Stimulated activated CD8-positive, alpha-beta memory T cell treated with anti-CD3 and anti-CD28 coated beads, Interleukin-15, amount 100 ng/mL, for 24 hours (primary cell): ENCODE measurements at places on chromosomes 7 and 10.

DNA sequence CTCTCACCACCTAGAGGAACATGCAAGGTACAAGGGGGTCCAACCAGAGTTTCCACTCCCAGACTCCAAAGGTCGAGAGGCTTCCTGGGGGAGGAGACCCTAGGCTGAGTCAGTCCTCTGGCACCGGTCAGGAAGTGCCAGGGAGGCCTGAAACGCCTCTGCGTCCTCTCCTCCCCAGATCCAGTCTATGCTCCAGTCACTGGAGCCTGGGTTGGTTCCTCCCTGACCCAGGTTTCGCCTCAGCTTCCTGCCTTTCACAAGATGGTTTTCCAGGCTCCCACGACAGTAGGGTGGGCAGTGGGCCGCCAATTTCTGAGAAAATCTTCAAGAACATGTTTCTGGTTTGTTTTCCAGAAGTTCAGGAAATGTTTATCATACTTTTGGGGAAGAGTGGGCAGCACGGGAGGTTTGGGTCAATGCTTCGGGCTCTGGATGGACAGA, 30.0 kb downstream of the DUSP5 start:
- DNase-seq: no peak

- no peak for DNase-seq
Observed at GRCh38 chr10:116961406-116962251, 43.4 kb downstream of the SHTN1 start.

- no peak for DNase-seq
Observed at GRCh38 chr10:51063659-51064535, 10.4 kb upstream of the PRKG1 start.

DNA sequence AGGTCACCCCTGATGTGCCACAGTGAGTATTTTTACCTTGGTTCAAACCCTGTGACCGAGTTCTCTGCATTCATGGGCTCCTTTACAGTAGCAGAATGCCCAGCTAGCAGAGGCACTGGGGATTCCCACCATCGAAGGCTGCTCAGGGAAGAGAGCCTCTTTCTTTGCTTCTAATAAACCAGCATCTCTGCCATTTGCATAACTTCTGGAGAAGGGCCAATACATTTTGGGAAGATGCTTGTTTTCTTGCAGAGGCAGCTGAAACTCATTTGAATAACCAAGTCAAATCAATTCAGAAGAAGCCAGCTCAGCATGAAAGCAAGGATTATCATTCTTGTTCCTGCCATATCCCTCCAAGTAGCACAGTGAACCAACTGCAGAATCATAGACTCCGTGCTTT, 82.9 kb upstream of the WDR11 start:
- DNase-seq: no peak

DNA sequence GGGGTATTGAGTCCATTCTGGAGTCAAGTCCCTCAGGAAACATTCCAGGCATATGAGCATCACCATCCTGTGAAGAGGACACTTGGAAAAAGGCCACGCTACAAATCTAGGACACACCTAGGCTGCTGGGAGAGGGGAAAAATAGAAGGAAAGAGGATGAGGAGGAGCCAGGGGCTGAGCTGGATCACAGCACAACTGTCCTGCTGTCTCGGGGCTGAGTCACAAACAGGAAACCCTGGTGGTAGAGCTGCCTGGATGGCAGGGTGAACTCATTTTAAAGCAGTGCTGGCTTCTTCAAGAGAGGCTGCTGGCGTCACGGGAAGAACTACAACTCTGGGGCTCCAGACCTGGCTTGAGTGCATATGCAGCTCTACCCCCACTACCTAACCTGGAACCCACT, 151.5 kb downstream of the RNF216 start:
- no peak for DNase-seq

- no peak for DNase-seq
Observed at GRCh38 chr7:6533893-6534495, 17.3 kb downstream of the GRID2IP start.

DNA sequence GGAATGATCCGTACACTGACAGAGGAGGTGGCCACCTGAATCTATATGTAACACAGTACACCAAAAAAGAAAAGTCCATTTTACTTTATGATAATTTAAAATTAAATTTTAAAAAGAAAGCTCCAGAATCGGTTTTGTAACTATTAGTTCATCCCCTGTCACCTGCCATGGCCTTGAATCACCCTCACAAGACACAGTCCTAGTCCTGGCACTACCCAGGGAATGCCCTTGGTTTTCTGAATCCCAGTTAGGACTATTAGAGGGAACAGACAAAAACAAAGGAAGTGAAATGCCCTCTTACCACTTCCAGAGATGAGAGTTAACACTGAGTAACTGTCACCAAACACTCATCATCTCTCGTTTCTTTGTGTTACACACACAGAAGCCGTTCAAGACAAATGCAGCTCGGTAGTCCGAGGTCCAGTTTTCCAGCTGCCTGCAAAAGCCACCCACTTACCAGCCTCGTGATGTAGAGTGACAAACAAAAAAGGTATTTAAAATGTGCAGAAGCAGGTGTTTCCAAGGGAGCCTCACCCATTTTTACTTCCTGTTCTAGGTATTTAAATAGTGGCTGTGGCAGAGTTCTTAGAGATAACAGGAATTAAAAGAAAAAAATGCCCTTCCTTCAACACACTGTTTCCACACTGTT, 6.1 kb downstream of the PTPRN2 start:
- no peak for DNase-seq

- no peak for DNase-seq
Observed at GRCh38 chr10:8596929-8597472, 542.5 kb downstream of the GATA3 start.

GRCh38 chr10:127576051-127576450, 26.9 kb downstream of the NPS start:
- no peak for DNase-seq

- DNase-seq: no peak
Observed at GRCh38 chr7:19552576-19552975, 156.3 kb downstream of the POLR1F start.

GRCh38 chr10:120667276-120667675, 183.9 kb upstream of the WDR11 start:
- no peak for DNase-seq

DNA sequence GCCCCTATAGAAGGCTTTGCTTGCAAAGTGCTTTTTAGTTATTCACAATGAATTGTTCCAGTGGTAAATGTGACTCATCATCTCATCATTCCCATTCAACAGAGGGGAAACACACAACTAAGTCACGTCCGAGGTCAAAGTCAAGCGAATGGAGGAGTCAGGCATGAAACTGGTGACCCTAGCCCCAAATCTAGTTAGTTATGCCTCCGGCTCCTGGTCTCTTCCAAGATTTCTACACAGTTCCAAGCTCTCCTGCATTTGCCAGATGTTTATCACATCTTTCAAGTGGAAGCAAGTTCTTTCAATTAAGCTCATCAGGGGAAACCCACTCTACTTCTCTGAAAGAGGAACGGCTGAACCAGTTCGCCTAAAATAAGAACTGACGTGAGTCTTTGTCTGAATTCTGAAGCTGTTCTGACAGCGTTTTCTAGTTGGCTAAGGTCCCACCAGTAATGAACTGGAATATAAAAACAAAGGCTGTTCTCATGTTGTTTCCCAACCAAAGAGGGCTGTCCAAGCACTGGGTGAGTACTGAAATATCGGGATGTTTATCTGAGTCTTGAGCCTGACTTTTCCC, 140.9 kb upstream of the NRBF2 start:
- DNase-seq: no peak

GRCh38 chr7:69301253-69301652, 297.0 kb upstream of the AUTS2 start:
- no peak for DNase-seq

DNA sequence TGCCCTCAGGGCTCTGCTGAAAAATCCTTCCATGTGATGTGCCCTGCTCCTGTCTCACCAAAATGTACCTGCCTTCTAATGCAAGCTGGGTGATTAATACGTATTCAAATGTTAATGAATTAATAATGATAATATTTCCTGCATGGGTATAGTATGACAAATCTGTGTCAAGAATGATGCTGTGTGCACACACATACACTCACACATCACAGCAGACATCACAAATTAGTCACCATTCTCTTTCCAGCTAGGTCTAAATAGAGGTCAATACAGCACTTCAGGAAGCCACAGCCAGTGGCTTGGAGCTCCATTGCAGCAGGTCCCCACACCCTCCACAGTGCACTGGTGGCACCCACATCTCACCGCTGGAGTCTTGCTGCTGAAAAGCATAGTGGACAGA, 681.2 kb upstream of the NRP1 start:
- no peak for DNase-seq

- no peak for DNase-seq
Observed at GRCh38 chr7:157905651-157906461, 569.1 kb downstream of the DNAJB6 start.

GRCh38 chr10:3671386-3671955, 113.5 kb downstream of the KLF6 start:
- DNase-seq: no peak

DNA sequence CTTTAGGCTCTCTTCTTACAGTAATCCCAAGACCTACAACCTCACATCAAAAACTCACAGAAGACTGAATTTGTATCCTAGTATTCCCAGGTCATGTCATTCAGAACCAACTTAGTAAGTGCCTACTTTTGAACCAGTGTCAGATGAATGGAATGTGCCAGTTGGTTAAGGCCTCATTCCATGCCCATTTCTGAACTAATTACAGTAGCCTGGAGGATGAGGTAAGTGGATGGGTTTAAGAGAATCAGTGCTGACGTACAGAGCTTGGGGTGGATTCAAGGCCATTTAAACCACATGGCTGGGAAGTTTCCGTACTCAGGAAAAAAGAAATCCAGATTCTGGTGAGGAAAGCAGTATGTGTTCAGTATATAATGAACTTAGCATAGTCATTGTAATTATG, 21.9 kb upstream of the FOXP2 start:
- no peak for DNase-seq

DNA sequence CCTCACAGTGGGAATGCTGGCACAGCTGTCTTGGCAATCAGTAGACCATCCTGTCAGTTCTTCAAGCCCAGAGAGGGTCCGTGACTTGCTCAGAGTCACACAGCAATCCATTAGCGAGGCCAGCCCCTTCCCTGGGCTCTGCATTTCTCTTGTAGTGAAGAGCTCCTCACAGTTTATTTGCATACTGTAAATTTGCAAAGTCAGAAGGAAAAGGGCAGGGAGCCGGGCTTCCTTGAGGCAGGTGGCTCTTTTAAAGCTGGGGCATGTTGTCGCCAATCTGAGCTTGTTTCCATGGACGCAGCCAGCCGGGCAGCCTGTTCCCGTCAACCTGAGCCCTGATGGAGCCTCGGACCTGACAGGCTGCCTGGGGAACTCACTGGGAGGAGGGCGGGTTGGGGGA, 123.4 kb downstream of the CUX1 start:
- no peak for DNase-seq

DNA sequence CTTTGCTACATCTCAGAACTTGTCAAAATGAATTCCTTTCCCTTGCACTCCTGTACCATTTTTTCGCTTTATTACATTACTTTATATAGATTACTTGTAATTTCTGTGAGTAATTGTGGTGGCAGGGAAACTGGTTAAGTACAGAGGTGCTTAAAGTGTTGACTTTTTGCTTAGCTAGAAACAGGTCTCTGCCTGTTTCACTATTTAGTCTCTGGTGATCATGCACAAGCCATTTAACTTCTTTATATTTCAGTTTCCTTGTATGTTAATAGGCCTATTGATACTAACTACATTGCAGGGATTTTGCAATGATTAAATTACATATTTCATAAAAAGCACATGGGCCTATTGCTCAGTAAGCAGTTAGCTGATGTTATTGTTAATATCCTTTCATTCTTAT, 233.8 kb downstream of the PRKG1 start:
- DNase-seq: no peak

GRCh38 chr7:34080513-34080912, 175.2 kb downstream of the BMPER start:
- DNase-seq: no peak

DNA sequence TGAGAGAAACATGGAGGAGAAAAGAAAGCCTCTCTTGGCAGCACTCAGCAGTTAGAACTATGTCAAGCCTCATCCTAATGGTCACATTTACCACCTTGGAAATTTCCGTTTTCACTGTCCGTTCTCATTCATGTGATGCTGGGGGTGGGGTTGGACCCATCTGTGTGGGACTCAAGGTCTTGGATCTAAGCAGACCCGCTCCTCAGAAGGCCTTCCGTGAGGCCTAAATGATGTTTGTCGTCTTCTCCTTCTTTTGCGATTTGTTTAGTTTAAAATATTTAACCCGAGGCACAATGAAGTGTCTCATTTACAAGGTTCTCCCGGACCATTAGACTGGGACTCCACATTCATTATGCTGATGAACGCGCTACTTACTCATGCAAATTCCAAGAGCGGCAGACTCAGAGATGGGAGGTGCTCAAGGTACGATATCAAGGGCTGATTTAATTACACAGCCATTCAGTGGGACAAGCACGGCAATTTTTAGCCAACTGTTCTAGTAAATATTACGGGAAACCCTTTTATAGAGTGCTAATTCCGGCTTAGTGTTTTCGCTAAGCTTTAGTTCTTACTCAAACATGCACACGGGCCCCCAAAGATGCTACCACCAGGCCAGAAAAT, 109.1 kb upstream of the EFCAB10 start:
- DNase-seq: no peak

DNA sequence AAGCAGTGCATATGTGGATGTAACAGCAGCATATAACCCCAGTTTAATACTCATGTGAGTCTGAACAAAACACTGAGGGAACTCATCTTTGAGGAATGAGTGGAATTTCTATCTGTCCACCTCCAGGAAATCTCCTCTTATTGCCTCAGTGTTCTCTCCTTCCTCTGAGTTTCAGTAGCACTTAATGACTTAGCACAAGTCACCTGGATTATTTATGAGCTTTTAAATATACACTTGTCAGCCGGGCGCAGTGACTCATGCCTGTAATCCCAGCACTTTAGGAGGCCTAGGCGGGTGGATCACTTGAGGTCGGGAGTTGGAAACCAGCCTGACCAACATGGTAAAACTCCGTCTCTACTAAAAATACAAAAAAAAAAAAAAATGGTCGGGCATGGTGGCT, 4.3 kb downstream of the LRRC20 start:
- DNase-seq: no peak

- no peak for DNase-seq
Observed at GRCh38 chr10:29634764-29635625, at the start of gene SVIL. Gene SVIL (minus strand): TSS chr10:29634971. CDS start chr10:29555058, 79,913 bp downstream.

- no peak for DNase-seq
Observed at GRCh38 chr10:111128331-111129180, 51.7 kb downstream of the ADRA2A start.

DNA sequence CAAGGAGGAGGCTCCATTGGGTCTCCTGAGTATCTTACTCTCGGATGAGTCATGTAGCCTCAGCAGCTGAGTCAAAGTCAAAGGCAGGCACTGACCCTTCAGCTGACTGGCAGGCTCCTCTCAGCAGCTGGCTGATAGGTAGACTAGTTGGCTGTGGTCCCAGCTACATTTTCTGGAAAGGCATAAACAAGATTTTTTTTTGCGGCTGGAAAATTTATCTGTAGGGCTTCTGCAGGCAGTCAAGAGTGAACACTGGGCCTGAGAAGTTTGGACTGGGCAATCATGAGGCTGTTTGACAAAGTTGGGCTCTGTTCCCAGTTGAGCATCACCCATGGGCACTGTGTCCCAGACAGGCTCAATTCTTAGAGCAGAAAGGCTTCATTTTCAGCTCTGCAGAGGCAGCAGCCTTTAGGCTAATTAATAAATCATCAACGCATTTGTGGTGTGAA, 796.2 kb downstream of the CCSER2 start:
- no peak for DNase-seq

GRCh38 chr7:156474241-156474743, 166.3 kb upstream of the RNF32 start:
- no peak for DNase-seq

- DNase-seq: no peak
Observed at GRCh38 chr10:66187053-66187733, 738.6 kb upstream of the LRRTM3 start.

- no peak for DNase-seq
Observed at GRCh38 chr10:44477046-44477425, 92.1 kb upstream of the CXCL12 start.

- no peak for DNase-seq
Observed at GRCh38 chr10:77360835-77361234, 276.8 kb downstream of the KCNMA1 start.
